ENCODE measurements at places on chromosomes 11 and 22.

DNA sequence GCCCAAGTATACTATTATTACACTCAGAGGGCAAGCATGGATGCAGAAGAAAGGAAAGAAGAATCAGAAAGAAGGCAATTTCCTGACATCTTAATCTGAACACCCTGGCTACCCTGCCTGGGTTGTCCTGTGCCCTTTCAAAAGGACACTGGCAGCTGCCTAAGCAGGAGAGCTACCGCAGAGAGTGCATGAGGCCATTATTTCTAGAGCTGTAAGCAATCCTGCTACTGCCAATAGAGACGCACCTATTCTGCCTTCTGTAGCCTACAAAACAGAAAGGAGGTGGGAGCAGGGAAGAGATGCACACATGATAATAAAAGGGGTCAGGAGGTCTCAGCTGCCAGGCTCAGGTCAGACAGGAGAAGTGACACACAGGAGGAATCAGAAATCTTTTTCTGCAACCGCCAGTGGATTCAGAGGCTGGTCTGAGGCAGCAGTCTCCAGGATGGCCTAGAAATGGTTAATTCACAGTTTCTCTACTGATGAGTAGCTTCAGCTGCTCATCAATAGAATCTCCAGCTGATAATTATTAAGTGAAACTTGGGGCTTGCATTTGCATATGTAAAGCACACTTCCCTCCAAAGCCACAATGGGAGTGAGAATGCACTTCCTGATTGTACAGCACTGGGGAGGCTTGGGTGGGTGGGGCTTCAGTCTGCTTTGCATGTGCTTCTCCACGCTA, 253.9 kb downstream of the LARGE1 start:
- DNase-seq: no peak

DNA sequence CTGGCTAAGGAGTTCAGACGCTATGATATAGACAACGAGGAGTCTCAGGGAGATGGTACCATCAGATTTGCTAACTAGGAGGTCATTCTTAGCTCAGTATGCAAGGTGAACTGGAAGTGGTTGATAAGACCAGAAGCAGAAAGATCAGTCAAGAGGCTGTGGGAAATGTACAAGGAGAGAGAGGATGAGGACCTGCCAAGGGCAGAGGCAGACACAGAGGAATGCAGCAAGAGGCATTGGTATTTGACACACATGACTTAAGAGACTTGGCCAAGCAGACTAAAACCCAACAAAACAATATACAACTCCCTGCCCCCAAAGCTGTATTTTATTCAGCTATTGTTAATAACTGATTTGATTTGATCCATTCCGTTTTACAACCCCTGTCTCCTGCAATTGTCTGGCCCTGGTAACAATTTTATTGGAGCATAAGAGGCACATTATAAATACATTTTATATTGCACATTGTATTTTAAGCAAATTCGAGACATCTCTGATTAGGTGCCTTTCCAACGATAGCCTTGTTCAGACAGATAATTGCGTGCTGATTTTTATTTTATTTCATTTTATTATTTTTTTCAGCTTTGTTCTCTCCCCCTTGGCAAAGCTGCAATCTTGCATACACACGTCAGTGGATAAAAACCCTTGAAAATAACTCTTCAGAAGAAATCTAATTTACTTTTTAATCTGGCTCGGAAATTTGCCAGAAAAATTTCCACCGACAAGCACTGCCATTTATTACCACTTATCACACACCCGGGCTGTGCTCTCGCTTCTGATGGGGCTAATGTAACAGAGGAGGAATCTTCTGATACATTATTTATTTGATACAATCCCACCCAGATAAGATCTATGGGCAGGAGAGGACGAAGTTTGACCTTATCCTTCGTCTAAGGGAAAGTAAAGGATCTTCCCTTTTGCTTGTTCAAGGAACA, 237.8 kb downstream of the NXPE2 start:
- DNase-seq: no peak

- DNase-seq: no peak
Observed at GRCh38 chr11:66047541-66048365, 1.2 kb downstream of the GAL3ST3 start.

DNA sequence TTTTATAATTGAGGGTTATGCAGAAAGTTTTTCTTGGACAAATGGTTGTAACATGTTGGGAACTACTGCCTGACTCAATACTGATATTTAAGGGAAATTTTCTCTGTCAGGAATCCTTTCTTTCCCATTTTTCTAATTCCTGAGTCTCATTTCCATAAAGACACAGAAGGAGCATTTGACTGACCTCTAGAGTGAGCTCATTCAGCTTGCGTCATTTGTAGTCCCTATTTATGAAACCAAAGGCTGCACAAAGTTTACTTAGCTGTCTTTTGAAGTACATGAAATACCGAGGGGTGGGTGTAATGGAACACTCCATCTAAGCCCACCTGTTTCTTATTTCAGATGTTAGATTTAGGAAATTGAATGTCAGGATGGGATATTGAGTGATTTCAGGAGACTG, 359.5 kb upstream of the C11orf87 start:
- DNase-seq: no peak

GRCh38 chr22:26669060-26669481, 11.7 kb downstream of the MIAT start:
- no peak for DNase-seq

DNA sequence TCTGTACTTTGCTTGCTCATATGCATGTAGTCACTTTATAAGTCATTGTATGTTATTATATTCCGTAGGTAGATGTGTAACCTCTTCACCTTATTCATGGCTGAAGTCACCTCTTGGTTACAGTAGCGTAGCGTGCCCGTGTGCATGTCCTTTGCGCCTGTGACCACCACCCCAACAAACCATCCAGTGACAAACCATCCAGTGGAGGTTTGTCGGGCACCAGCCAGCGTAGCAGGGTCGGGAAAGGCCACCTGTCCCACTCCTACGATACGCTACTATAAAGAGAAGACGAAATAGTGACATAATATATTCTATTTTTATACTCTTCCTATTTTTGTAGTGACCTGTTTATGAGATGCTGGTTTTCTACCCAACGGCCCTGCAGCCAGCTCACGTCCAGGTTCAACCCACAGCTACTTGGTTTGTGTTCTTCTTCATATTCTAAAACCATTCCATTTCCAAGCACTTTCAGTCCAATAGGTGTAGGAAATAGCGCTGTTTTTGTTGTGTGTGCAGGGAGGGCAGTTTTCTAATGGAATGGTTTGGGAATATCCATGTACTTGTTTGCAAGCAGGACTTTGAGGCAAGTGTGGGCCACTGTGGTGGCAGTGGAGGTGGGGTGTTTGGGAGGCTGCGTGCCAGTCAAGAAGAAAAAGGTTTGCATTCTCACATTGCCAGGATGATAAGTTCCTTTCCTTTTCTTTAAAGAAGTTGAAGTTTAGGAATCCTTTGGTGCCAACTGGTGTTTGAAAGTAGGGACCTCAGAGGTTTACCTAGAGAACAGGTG, 11.1 kb downstream of the CCND1 start:
- DNase-seq: no peak

- no peak for DNase-seq
Observed at GRCh38 chr22:33569018-33569417, 351.3 kb downstream of the LARGE1 start.

DNA sequence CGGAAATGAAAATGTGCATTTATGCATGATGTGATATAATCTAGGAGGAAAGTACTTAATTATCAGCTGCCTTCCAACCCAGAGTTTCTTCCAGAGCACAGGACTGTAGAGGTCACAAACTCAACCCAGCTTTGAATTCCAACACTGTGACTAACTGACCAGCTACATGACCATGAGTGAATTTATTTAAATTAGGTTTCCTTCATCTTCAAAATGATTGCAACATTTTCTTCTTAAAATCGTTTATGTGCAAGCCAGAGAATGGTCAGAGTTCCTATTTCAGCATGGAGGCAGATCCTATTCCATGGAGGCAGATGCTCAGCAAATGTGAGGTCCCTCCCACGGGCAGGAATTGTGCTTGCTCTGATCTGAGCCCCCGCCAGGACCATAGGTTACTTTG, 42.4 kb downstream of the OSBP start:
- no peak for DNase-seq

DNA sequence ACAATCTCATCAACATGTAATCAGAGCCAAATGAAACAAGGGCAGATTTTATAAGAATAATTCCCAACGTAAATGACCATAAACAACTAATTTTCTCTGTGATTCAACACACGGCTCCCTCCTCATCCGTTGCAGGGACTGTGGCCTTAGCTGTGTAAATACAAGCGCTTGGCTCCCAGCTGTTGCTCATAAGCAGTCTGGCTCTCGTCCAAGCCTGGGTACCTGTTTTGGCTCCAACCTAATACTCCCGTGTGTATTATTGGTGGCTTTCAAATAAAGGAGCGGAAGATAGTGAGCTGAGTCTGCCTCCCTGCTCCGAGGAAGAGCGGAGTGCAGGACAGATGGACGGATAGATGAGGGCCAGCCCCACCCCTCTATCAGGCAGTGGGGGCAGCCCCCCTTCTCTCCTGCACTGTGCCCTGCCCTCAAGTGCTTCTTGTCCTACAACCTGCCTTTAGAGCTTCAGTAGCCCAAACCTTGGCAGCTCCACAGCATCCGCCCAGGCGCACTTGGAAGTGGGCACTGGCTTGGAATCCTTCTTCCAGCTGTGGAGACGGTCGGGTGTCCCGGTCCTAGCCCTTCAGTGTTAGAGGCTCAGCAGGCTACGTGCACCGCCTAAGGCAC, 670.9 kb downstream of the BRD1 start:
- no peak for DNase-seq

GRCh38 chr11:130766650-130767565, 149.4 kb downstream of the SNX19 start:
- no peak for DNase-seq

DNA sequence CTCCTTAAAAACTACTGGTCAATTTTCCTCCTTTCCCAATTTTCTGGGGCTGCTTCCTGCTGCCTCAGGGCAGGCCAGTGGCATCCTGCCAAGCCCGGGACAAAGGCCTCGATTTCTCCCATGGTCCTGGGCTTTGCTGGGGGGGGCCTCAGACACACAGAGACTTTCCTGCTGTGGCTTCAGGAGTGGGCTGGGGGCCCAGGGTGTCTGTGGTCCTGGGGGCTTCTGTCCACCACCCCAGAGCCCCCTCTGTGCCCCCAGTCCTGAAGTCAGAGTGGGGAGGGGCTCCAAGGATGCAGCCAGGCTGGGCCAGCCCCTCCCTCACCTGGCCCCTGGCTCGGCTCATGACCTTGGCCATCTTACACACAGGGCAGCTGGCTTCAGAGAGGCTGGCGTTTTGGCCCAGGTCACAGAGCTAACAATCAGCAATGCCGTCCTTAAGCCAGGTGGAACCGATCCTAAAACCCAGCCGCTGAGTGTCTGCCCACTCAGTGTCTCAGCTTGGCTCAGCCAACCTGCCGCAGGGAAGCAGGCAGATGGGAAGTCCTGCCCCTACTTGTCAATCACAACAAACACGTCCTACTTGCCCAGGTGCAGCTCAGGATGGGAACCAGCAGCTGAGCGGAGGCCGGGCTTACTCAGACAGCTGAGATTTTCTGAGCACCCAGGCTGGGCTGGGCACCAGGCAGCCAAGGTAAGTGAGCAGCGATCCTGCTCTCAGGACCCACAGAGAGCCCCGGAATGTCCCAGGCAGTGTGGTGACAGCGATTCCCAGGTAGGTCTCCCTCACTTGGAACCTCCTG, 34.6 kb downstream of the OSBPL5 start:
- DNase-seq: no peak

- DNase-seq: no peak
Observed at GRCh38 chr11:44749189-44749588, 22.4 kb downstream of the TSPAN18 start.

GRCh38 chr11:72680624-72681158, 6.5 kb upstream of the PDE2A start:
- no peak for DNase-seq

GRCh38 chr11:123173040-123173855, 21.8 kb downstream of the CLMP start:
- no peak for DNase-seq

- DNase-seq: no peak
Observed at GRCh38 chr11:3627291-3627690, 14.5 kb downstream of the ART5 start.

DNA sequence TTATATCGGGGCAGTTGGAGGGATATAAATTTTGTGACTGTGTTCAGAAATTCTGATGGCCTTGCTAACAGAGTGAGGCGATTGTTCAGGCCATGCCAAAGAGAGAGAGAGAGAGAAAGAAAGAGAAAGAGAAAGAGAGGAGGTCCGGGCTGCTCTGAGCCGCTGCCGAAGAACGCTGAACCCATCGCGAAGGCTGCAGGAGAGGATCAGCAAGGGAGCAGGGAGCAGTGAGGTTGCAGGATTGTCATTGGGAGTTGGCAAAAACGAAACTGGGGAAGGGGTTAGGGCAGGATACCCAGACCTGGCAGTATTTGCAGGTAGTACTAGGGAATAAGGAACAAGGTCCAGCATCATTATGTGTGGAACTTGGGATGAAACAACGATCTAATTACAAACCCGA, 537.1 kb downstream of the INSC start:
- DNase-seq: no peak

- DNase-seq: no peak
Observed at GRCh38 chr22:17647991-17648390, 9.4 kb downstream of the BCL2L13 start.

DNA sequence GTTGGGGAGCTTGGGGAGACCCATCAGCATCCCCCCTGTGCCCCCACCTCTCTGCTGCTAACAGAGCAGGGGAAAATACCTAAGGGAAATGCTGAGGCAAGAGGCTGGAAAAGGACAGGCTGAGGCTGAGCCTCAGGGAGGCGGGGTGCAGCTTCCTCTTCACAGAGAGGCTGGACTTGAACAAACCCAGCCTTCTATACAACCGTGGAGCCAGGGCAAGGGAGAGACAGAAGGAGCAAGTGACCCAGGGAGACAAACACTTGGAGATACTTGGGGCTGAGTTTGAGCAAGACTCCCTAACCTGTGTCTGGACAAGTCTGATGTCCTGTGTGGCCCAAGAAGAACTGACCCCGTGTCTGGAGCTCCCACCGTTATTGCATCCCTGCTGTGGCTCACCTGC, at the start of gene SLCO2B1:
Gene SLCO2B1 (plus strand): TSS at position 229 of the 400 bp plus-strand sequence. CDS start 275 bp downstream, outside the sequence.
- no peak for DNase-seq

DNA sequence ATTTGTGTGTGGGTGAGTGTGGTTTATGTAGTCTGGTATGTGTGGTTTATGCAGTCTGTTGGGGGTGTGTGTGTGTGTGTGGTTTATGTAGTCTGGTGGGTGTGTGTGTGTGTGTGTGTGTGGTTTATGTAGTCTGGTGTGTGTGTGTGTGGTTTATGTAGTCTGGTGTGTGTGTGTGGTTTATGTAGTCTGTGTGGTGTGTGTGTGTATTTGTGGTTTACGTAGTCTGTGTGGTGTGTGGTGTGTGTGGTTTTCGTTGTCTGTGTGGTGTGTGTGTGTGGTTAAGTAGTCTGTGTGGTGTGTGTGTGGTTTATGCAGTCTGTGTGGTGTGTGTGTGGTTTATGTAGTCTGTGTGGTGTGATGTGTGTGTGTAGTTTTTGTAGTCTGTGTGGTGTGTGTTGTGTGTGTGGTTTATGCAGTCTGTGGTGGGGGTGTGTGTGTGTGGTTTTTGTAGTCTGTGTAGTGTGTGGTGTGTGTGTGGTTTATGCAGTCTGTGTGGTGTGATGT, 26.2 kb upstream of the PARVG start:
- DNase-seq: no peak

Measured in T-helper 1 cell (primary cell).